ENCODE measurements at places on chromosomes 7 and 10.

GRCh38 chr7:157693521-157694375 is 356.9 kb downstream of the DNAJB6 start:
- DNase-seq = no peak

- DNase-seq = no peak
Measured at GRCh38 chr10:32323051-32323450, 23.9 kb downstream of the EPC1 start.

DNA sequence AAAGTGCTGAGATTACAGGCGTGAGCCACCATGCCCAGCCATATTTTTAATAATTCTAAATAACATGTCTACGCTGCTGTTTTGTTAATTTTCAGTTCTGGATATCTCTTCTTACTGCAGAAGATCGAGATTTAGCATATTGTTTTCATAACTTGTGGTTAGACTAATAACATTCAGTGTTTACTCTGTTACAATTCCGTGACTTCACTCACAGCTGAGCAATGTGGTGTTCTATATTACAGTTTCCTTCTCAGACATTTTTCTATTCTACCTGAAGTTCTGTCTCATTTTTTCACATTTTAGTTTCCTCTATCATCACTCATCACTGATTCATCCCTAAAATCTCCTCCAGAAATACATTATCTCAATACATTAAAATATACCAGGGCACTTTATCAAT is 10.9 kb downstream of the RNF32 start:
- DNase-seq = no peak

- DNase-seq = no peak
Measured at GRCh38 chr10:124072106-124072505, 21.3 kb downstream of the CHST15 start.

DNA sequence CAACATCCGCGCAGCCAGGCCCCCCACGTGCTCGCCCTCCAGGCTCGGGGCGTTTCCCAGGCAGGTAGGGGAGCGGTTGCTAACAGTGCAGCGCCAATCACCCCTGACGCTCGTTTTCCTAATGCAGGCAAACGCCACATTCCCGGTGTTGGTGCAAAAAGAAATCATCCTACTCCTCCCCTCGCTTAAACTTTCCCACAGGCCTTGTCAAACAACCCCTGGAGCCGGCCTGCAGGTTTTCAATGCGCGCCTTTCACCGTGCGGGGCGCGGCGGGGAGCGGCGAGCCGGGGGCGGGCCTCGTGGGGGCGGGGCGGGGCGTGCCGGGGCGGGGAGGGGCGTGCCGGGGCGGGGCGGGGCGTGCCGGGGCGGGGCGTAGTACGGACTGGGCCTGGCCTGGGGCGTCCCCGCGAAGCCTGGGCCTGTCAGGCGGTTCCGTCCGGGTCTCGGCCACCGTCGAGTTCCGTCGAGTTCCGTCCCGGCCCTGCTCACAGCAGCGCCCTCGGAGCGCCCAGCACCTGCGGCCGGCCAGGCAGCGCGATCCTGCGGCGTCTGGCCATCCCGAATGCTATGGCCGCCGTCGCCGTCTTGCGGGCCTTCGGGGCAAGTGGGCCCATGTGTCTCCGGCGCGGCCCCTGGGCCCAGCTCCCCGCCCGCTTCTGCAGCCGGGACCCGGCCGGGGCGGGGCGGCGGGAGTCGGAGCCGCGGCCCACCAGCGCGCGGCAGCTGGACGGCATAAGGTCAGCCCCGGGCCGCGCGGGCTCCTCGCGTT is at the start of gene ECHDC3:
ECHDC3 (plus strand) TSS at position 374 of the 770 bp plus-strand sequence; CDS start at position 569, 195 bp downstream.
- DNase-seq = peak; percentile 97

DNA sequence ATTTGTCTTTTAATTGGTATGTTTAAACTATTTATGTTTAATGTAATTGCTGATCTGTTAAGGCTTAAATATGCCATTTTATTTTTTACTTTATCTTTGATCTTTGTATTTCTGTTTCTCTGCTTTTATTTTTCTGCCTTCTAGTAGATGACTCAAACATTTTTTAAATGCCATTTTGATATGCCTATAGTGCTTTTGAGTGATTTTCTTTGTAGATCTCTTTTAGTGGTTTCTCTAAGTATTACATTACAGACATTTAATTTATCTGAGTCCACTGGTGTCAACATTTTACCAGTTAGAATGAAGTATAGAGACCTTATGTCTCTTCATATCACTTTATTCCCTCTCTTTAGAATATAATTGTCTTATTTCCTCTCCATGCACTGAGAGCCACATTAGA is 32.7 kb downstream of the IL6 start:
- DNase-seq = no peak

DNA sequence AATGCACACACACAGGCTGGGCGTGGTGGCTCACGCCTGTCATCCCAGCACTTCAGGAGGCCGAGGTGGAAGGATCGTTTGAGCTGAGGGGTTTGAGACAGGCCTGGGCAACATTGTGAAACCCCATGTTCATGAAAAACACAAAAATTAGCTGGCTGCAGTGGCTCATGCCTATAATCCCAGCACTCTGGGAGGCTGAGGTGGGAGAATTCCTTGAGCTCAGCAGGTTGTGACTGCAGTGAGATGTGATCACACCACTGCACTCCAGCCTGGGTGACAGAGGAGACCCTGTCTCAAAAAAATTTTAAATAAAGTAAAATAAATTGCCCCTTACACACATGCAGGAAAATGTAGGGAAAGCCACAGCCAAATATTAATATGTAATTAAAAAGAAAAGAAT is 44.1 kb downstream of the RNF32 start:
- no peak for DNase-seq

DNA sequence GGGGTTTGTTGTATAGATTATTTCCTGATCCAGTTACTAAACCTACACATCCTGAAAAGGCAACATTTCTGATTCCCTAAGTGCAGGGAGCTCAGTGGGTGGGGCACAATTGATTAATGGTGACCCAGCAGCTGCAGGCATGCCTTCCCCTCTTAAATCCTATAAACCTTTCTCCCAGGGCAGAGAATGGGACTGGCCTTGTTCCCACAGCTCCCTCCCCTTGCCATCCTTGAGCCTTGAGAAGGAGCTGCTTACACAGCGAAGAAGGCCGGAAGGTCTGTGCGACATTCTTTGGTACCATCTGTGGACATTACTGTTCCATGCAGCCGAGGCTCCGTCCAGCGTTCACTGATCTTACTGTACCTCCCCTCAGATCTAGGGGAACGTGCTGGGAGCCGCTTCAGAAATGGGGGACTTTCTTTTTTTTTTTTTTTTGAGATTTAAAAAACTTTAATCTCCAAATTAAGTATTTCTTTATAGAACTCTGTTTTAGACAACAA is 14.3 kb downstream of the KLF6 start:
- no peak for DNase-seq

GRCh38 chr10:86254526-86255174 is 111.9 kb downstream of the GRID1 start:
- no peak for DNase-seq

DNA sequence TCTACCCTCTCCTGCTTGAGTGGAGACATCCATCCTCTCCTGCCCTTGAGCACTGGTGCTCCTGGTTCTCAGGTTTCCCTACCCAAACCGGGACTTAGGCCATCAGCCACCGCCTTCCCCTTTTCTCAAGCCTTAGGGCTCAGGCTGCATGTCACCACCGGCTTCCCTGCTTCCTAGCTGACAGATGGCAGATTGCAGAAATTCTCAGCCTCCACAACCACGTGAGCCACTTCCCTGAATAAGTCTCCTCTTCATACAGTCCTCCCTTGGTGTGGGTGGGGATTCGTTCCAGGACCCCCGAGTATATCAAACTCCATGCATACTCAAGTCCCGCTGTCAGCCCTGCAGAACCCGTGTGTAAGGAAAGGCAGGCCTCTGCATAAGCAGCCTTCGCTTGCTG is 203.5 kb upstream of the ZNF32 start:
- DNase-seq = no peak

DNA sequence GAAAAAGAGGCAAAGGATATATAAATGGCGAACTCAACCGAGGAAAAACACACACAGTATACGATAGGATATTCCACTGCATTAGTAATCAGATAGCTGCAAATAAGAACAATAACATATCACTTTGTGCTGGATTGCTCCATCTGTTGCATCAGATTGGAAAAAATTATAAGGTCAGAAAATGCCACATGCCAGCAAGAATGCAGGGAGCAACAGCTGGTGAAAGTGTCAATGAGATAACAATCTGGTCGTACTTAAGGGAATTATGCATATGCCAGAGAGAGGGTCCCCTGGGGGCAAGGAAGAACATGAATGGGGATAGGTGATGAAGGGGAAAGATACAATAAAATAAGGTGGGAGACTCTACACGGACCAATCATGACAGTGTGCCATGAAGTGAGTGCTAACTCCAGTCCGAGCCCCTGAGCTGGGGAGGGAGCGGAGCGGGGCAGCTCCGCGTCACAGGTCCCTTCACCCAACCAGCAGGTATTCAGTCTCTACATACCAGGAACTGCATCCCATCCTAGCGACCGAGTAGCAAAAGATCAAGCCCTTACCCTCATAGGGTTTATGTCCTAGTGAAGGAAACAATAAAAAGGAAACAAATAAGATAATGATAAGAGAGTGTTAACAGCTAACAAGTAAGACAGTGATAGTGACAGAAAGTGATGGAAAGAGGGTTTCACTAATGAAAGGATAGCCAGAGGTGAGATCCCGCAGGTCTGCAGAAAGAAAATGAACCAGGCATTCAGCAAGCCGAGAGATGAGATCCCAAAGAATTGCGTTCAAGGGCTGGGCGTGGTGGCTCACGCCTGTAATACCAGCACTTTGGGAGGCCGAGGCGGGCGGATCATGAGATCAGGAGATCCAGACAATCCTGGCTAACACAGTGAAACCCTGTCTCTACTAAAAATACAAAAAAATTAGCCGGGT is 9.4 kb downstream of the MPP7 start:
- no peak for DNase-seq

DNA sequence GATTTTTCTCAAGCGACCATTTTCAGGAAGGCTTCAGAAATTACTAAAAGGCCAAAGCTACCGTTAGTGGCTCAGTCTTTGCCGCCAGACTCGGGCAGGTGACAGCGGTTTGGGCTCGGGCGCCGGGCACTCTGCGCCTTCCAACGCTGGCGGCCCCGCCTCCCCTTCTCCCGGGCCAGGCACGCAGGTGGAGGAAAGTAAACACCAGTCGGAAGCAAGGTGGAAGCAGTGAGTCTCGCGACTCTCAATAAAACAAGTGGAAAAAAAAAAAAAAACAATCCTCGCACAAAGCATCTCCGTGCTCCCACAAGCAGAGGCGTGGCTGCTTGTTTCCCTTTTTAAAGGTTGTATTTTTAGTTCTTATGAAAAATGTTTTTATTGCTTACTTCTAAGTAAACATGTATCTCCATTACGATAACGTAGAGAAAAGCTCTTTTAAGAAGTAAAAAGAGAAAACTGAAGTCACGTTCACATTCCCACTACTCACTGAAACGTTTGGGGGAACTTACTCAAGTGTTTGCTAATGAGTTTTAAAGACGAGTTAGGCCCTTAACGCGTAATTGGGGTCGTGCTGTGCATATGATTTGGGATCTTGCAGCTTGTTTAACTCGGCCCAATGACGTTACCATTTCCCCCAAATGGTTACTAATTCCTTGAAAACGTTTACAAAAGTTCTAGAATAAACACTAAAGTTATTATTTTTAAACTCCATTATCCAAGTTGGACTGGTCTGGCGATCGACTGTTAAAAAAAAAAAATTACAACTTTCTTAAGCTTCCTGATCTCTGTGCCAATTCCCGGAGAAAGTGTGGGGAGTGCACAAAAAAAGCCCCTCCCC is 864 bp downstream of the CDCA7L start:
- no peak for DNase-seq

DNA sequence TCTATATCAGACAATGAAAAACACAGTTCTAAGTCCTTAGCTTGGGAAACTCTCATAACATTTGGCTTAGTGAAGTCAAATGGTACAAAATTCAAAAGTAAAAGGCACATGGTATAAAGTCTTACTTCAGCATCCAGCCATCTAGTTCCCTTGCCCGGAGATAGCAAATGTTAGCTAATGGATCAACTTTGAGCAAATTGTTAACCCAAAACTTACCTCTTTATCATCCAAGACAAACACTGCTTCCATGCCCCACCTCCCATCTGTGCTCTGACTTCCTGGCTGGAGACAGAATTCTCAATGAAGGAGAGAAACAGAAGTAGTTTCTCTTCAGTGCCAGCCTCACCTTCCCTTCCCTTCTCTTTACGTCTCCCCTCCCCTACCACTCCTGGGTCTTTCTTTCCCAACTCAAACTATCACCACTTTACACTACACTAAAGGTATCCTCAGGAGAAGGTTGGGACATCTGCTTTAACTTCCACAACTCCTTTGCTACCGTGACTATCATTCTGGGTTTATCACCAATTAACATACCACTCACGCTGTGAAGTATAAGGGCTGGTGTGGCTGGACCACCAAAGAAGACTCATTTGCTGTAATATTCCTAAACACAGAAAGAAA is 21.2 kb upstream of the ZNRF2 start:
- DNase-seq = no peak

DNA sequence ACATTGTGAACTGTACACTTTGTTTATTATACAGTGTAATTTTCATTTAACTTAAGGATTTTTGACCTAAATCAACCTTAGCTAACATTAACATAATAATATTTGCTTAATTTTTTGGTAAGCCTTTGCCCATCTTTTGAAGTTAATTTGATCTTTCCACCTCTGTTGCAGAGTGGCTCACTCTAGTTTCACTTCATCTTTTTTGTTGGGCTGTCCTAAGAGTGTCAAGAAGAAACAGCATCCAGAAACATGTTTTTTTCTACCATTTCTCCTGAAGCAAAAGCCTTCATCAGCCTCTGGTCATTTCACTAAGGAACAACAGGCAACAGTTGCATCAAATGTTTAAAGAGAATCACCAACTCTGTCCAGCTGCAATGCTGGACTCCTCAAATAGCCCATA is 824.7 kb downstream of the REEP3 start:
- DNase-seq = no peak
